ENCODE measurements at places on chromosomes 16 and 17.

DNA sequence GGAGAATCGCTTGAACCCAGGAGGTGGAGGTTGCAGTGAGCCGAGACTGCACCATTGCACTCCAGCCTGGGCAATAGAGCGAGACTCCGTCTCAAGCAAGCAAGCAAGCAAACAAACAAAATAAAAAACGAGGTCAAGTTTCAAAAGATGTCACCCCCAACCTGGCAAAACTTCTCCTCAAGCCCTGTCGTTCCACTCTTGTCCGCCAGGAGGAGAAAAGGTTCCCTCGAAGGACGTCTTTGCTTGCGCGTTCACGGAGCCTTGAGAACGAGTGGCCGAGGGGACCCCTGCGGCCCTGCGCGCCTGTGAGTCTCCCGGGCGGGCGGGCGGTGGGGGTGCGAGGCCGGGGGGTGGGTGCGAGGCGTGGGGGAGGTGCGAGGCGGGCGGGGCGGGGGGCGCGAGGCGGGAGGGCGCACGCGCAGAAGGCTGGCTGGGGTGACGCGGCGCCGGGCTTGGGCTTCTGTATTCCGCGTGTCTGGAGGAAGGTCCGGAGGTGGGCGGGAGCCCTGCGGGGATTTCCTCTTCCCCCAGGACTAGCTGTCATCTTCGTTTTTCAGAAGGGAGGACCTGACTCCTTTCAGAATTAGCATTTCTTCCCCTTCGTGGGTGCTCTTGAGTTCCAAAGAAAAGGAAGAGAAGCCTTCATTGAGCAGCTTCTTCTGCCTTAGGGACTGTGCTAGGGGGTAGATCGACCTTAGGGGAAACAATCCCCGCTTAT lies 3.7 kb downstream of the SLC52A1 start:
- DNase-seq: peak; percentile 77

- no peak for DNase-seq
These were observed 4.8 kb upstream of the SOCS3 start for GRCh38 chr17:78364436-78365281.

DNA sequence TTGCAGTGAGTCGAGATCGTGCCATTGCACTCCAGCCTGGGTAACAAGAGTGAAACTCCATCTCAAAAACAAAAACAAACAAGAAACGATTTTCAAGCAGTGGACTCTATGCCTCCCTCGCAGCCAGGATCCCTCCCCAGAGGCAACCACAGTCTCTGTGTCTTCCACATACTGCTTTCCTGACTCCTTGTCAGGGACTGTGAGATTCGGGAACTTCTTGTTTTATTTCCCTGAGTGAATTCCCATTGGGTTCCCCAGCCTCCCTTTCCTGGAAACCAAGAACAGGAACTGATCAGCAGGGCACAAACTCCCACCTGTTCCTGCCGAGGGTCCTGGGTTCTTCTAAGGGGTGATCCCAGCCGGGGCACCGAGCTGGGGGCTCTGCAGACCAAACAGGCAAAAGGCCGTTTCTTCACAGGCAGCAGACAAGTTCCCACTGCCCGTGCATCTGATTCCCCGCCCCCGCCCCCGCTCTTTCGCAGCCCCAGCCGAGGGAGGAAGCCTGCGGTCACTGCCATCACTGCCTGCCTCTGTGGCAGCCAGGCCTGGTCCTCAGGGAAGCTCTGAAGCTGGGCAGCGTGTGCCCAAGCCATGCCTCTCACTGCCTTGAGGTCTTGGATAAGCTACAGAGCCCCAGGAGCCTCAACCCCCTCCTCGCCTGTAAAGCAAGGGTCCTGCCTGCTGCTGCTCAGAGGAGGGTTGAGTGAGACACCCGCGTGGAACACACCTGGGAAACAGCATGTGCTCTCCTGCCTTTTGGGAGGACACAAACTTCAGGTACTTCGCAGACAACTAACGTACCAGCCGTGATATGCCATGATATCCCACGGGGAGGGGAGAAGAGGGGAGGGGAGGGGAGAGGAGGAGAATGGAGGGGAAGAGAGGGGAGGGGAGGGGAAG lies 5.5 kb upstream of the PIEZO1 start:
- no peak for DNase-seq

DNA sequence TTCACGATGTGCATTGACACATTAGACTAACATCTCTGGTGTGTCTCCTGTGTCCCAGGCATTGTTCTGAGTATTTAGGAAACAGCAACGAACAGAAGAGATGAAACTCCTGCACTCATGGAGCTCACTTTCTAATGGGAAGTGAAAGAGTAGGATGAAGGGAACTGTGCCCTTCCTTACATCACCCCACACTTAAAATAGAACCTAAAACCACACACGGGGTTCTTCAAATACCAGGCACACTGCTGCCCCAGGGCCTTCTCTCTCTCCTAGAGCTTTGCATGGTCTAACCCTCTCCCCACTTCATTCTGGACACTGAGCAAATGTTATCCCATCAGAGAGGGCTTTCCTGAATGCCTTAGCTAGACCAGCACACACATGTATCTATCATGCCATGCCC lies 33.7 kb downstream of the TRIM25 start:
- no peak for DNase-seq

GRCh38 chr17:63855185-63855584 lies 12.7 kb upstream of the SMARCD2 start:
- no peak for DNase-seq

DNA sequence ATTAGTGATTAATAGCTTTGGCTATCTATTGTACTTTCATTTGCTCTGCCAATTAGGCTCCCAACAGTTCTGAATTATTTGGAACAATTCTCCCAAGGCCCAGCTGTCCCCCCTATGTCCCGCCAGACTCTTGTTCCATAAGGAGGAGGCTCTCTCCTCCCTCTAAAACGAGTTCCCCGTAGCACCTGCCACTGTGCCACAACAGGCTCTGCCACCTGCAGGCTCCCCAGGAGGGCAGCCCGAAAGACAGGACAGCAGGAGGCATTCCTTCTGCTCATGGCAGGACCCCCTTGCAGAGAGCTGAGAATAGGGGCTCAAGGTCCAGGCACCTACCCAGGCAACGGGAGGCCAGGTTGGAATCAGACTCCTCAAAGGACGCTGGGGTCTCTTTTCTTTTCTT lies 9.0 kb downstream of the PITPNM3 start:
- DNase-seq: no peak

DNA sequence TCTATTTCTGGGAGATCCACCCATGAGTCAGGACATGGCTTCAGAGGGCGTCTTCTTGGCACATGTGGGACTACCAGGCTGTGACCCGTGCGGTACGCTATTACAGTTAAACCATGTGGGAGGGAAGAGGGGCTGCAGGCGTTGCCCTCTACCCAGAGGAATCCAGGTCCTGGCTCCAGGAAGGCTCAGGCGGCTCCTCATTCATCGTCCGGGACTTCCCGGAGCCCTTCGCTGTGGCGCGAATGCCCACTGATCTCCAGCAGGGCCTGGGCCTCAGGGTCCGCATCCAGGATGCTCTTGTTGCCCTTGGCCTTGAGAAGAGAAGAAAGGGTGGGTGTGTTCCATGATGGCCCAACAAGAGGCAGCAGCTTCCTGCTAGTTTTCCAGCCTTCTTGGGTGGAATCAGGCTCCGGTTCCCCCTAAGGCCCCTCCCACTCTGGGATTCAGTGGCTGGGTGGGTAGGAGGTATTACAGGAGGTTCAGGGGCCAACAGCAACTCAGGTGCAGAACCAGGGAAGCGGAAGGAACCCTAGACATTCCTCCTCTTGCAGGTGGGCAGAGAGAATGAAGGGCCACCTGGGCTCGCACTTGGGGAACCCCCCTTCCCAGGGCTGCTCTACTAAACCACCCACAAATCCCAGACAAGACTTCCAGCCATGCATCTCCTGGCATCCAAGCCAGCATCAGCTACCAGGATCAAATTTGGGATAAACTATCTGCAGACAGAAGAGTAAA lies 24.6 kb downstream of the MEAK7 start:
- no peak for DNase-seq

- no peak for DNase-seq
These were observed at the start of gene MAPK7 for GRCh38 chr17:19378416-19379360. Gene MAPK7 (plus strand): TSS chr17:19378498. CDS start chr17:19378901, 403 bp downstream.

DNA sequence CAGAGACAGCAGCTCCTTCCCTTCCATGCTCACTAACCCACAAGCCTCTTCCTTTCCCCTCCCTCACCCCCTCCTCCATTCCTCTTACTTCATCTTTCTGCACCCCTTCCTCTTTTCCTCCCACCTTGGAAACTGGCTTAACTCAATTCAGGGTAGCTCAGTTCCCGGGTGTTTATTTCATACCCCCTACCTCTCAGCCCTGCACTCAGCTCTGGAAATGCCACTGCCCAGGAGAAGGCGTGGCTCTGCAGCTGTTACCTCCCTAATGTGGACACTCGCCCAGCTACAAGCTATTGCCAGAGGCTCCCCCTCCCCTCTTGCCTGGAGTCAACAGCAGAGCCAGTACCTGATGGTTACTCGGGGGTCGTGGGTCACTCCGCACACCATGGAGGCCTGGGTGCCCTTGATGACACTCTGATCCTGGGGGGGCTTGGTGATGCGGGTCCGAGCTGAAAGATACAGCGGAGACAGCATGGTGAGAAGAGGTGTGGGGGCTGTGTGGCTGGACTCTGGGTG lies 118.4 kb upstream of the CDC42EP4 start:
- no peak for DNase-seq

DNA sequence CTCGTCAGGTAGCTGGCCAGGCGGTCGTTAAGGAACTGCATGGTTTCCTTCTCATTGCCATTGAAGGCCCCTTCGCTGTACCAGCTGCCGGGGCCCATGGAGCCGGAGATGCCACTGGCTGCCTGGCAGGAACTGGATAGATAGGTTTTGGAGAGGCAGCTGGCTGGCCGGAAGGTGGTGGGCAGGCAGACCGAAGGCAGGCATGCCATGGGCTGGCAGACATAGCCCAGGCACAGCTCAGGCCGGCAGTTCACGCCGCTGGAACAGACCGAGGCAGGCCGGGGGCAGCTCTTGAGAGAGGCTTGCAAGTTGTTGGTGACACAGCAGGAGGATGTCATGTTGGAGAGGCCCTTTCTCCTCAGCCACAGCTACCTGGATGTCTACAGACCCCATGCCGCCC lies at the start of gene KRT32:
TSS of gene KRT32 (minus strand) at position 399 of the 400 bp plus-strand sequence. CDS start at position 338, 61 bp downstream.
- DNase-seq: no peak

- no peak for DNase-seq
These were observed 81.1 kb downstream of the MRC2 start for GRCh38 chr17:62708587-62708986.

- no peak for DNase-seq
These were observed 15.6 kb downstream of the PMP22 start for GRCh38 chr17:15249487-15249886.

- no peak for DNase-seq
These were observed 1.7 kb upstream of the ITGAE start for GRCh38 chr17:3802461-3803307.

- DNase-seq: no peak
These were observed 12.9 kb downstream of the BANP start for GRCh38 chr16:87964049-87964659.

- peak; percentile 54 for DNase-seq
These were observed 24.0 kb upstream of the SSTR5 start for GRCh38 chr16:1048442-1049112.

- no peak for DNase-seq
These were observed 65.1 kb downstream of the SDR42E1 start for GRCh38 chr16:81946206-81946605.

GRCh38 chr16:10250137-10250828 lies 68.1 kb upstream of the GRIN2A start:
- no peak for DNase-seq

DNA sequence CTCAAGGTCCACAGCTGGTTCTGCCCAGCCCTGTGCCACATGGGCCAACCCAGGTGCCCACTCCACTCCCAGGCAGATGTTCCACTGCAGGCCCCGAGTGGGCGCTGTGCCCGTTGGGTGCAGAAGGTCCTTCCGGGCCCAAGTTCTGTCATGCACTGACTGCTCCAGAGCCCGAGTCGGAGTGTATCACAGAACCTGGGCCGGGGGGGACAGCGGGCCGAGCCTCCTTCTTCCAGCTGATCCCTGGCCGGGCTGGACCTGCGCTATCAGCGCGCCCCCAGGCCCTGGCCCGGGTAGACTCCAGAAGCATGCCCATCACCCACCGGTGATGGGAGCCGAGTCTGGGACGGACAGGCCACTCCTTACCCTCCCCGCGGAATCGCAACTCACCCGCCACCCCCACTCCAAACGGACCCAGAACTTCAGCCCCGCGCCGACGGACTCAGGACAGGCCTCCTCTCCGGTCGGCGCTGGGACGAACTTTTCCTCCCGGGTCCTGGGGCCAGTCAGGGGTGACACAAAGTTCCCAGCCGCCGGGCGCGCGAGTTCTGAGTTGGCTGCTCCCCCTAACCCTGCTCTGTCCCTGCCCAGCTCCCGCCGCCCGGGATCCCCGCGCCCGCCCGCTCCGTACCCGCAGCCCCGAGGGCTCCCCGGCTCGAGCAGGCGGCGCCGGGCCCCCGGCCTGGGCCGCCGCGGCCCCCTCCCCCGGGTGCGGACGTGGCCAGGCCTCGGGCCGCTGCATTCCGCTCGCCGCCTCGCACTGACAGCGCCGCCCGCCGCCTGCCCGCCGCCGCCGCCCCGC lies at the start of gene COPZ2:
TSS of gene COPZ2 (minus strand) at position 762 of the 802 bp plus-strand sequence. CDS start at position 742, 20 bp downstream.
- no peak for DNase-seq

DNA sequence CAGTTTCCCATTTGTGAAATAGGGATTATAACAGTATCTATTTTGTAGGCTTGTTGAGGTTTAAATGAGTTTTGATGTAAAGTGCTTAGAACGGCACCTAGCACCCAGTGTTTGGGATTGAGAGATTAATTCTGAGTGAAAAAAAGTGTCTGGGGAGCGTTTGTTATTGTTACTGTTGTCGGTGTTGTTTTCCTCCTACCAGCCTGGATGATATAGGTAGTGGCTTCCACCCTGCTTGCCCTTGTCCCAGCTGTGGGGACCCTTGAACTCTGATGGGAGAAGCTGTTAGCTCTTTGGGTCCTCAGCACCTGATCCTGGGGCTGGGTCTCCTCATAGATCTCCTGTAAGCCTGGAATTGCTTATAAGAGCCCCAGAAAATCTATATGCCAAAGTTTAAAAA lies 4.9 kb downstream of the FMNL1 start:
- DNase-seq: no peak

GRCh38 chr17:2814481-2815341 lies 18.5 kb downstream of the RAP1GAP2 start:
- no peak for DNase-seq

DNA sequence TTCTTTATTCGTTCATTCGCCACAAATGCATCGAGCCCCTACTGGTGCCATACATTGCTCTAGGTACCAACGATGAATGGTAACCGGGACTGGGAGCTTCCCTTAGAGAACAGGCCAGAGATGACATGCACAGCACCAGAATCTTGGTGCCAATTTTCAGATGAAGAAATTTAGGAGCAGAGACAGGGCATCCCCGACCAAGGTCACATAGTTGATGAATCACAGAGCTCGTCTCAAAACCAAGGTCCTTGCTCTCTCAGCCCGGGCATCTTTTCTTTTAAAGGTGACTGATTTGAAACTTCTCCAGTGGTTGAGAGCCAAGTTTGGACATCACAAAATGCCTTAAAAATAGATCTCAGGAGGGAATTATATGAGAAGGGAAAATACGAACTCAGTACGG lies 73.2 kb upstream of the C16orf82 start:
- DNase-seq: no peak

- no peak for DNase-seq
These were observed 21.6 kb upstream of the SMPD3 start for GRCh38 chr16:68469796-68470460.

GRCh38 chr16:79247386-79247785 lies 353.2 kb downstream of the MAF start:
- DNase-seq: no peak

GRCh38 chr17:40809721-40810421 lies 10.1 kb upstream of the KRT28 start:
- peak; percentile 58 for DNase-seq

- no peak for DNase-seq
These were observed 145.7 kb downstream of the RBFOX3 start for GRCh38 chr17:79465011-79465680.
